Muscle of leg (tissue), 16 donors: ENCODE measurements at places on chromosomes 1 and 21.
A peak's percentile ranks its signal among the peaks of the same experiment; 100 is the strongest.

DNA sequence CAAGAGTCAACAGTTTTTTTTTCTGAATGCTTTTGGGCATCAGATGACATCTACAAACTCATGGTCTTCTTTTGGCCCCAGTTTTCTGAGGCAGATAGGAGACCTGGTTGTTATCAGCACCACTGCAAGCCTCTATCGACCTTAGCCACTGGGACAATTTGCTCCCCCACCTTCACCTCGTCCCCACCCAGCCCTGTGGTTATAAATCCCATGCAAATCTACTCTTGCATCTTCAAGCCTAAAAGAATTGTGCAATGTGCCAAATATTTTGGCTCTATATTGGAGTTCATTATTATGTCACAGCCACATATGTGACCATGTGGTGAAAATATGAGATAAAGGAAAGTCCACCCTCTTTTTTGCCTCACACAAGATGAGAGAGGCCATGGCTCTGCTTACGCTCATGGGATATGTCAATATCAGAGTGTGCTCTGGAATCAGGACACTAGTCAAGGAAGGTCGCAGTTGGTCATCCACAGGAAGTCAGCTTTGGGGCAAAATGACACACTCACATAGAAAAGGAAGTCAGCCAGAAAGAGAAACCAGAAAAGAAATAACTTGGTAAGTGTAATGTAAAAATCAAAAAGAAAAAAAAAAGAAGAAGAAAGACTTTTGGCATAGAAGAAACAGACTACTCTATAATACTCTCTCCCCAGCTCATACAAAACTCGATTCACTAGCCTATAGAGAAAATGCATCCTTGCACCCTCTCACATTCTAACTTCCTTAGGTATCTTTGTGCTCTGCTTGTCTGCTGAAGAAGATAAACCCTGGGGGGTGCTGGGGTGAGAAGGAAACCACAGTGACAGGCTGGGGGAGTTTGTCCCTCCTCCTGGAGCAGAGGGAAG lies 21.2 kb downstream of the SLC30A10 start:
- peak; percentile 5 for DNase-seq

DNA sequence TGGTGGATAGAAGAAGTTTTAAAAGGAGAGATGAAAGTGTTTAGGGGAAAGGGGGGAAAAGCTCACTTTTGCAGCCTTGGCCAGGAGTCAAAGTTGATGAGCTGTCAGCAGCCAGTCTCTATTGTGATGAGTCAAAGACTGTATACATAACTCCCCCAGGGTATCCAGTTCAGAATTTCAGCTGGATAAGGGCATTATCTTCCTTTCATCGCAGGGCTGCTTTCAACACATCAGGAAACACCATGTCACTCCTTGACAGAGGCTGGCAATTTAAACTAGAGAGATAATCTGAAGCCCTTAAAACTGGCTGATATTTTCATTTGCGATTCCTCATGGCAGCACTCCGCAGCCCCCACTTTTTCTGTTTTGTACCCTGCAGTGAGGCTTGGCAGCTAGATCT lies 328.5 kb downstream of the TBX15 start:
- no peak for DNase-seq

DNA sequence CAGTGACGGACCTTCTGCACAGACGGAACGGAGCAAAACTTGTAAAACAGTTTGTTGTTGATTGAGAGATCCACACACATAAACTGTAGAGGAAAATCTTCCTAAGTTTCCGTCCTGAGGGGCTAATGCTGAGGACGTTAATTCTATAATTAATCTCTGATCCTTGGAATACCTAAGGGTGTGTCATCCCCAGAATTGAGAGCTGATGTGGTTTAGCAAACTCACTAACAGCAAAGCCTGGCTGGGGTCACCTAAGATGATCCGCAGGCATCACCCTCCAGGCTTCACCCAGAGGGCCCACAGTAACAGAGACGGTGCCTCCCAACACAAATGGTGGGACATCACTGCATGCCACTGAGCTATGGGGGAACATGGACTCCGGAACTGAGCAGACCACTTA lies 97.5 kb downstream of the SMYD2 start:
- no peak for DNase-seq

- no peak for DNase-seq
Measured at GRCh38 chr1:220426989-220427388, 100.9 kb upstream of the MARK1 start.

GRCh38 chr1:229015806-229016205 lies 255.1 kb upstream of the RAB4A start:
- DNase-seq: peak; percentile 49
